ENCODE measurements at places on chromosomes 5 and 9. TPM values are rescaled to one million over a fixed set of nuclear protein-coding genes. Genes with fewer than 3 reads are reported as not detected.
A peak's percentile ranks its signal among the peaks of the same experiment; 100 is the strongest.

DNA sequence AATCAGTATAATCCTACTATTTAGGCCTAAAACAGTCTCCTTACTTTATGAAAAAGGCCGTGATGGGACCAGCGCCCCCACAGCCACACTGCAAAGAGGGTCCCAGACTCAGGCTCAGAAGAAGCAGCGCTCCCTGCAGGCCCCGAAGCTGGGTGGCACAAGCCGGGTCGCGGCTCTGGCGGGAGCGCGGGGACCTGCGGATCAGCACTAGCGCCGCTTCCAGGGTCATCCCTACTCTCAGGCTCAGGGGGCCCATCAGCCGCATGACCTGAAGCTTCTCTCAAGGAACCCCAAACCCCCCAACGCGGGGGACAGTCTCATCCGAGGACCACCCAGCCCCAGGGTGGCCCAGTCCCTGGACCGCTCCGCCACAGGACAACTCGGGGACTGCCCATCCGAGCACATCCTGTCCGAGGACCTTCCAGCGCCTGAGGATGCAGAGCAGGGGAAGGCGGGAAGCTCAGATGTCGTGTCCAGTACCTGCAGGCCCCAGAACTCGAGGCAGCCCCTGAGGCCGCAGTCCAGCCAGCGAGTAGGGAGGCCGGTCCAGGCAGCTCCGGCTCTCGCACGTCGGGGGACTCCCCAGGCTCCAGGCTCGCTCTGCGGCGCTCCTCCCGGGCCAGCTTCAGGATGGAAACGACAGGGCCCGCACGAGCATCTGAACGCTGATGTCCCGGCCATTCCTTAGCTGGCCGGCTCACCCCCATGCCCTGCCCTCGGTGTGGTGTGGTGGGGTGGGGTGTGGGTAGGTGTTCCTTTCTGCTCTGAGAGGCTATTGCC, 32.4 kb upstream of the CDK20 start:
- no peak for DNase-seq

DNA sequence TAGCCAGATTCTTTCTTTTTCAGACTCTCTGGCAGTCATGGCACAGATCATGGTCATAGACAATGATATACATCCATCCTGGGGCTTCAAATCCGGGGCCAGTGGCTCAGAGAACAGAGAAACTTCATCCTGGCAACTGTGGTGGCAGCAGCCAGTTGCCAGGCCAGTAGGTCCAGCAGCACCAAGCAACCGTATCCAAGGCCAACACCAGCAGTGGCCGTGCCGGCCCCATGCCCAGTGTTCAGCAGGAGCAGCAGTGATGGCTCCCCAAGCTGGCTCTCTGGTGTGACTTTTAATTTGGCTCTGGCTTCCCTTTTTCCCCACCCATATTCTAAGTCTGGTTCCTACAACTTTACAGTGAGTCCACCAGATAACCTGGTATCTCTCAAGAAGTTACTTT, 300.5 kb downstream of the DEPDC1B start:
- no peak for DNase-seq

GRCh38 chr9:92754091-92754745, 10.4 kb downstream of the BICD2 start:
- DNase-seq, result no peak

The PCDHB1 gene
- not detected for total RNA-seq

- no peak for DNase-seq
Measured at GRCh38 chr9:128554155-128554862, 1.9 kb downstream of the SPTAN1 start.

- no peak for DNase-seq
Measured at GRCh38 chr9:110928599-110928998, 109.7 kb downstream of the LPAR1 start.

- DNase-seq, result no peak
Measured at GRCh38 chr9:7788772-7789171, 10.8 kb downstream of the DMAC1 start.

DNA sequence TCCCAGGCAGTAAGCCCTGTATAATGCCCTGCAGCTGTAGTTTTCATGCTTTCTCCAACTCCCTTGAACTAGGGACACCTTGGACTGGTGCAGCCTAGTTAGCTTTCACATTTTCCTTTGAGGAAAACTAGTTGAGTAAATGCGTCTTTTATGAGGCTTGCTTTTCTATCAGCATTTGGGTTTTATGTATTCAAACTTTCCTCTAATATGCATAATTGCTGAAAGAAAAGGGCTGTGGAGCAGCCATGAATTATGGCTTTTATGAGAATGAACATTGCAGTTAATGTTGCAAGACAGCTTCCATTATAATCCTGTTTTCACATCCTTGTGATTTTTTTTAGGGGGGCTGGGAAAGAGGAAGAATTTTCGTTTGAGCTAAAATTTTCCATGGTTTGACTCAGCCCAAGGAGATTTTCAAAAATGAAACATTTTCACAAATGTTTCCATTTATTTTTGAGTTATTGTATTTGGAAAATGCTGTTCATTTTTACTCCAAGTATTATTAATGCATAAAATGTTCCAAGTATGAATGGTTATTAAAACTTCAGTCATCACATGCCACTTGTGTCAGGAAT, 57.9 kb upstream of the PPP3R2 start:
- DNase-seq, result no peak

The CER1 gene
- not detected for total RNA-seq

- DNase-seq, result no peak
Measured at GRCh38 chr9:109794361-109795012, 14.5 kb downstream of the PALM2AKAP2 start.

DNA sequence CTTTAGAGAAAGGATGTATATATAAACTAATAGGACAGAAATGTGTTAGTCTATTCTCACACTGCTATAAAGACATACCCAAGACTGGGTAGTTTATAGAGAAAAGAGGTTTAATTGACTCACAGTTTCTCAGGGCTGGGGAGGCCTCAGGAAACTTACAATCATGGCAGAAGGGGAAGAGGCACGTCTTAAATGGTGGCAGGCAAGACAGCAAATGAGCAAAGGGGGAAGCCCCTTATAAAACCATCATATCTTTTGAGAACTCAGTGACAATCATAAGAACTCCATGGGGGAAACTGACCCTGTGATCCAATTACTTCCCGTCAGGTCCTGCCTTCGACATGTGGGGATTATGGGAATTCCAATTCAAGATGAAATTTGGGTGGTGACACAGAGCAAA, 8.8 kb upstream of the RICTOR start:
- no peak for DNase-seq

GRCh38 chr9:6692881-6693361, 47.4 kb upstream of the GLDC start:
- no peak for DNase-seq

DNA sequence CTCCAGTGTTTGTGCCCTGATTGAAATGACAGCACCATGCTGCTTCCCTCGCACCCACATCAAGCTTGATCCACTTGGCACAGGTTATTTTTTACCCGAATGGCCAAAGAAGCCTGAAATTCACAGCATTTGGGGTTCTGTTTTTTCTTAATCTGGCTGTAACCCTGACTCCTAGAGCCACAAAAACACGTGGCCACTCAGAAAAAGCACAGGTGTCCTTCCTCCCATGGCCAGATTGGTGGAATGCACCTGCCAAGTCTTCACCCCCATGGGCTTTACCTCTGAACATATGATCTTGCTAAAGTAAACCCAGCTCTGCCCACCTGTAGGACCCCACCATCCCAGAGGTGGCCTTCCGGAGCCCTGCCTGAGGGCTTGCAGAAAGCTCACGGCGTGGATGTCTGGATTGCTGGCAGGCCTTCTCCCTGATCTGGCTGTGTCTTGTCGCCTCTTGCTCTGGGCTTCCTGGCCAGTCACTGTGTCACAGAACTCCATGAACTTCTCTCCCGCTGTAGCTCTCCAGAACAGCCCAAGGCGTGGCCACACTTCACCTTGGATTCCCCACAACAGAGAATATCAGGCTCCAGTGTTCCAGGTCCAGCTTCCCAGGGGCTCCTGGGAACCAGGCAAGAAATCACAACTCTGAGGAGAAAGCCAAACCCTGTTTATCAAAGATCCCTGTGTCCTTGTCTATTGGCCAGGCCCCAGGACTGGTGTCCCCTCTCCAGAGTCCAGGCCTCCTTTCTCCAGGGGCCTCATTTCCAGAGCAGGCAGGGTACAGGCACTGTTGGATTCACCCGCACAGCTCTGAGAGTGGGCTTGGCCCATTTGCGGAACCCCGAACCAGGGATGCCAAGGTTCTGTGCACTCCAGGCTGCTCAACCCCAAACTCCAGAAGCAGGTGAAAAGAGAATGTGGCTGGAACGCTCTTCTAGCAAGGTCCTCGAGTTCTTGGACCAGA, 272.5 kb downstream of the SYK start:
- no peak for DNase-seq

The SLCO6A1 gene
- total RNA-seq, result not detected

- no peak for DNase-seq
Measured at GRCh38 chr5:11323761-11324160, 562.7 kb upstream of the DAP start.

The NPR2 gene
- total RNA-seq, result 13.5 TPM

The SLC6A18 gene
- total RNA-seq, result not detected

The CDH9 gene
- total RNA-seq, result not detected

DNA sequence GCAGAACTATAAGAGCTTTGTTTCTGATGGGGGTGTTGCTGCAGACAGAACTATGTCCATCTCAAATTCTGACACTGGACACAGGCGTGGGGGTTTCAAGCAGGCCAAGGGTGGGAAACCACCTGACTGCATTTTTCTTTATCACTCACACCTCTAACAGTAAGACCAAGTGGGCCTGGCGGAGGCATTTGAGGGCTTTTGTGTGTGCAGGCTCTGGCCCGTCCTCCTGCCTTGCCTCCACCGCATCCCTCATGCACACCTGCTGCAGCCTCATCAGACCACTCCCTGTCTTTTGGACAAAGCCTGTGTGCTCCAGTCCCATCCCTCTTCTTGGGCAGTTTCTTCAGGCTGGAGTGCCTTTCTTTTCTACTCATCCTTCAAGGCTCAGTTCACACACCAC, 7.9 kb downstream of the OR13J1 start:
- DNase-seq, result no peak

The DEPDC1B gene
- 27.1 TPM for total RNA-seq

DNA sequence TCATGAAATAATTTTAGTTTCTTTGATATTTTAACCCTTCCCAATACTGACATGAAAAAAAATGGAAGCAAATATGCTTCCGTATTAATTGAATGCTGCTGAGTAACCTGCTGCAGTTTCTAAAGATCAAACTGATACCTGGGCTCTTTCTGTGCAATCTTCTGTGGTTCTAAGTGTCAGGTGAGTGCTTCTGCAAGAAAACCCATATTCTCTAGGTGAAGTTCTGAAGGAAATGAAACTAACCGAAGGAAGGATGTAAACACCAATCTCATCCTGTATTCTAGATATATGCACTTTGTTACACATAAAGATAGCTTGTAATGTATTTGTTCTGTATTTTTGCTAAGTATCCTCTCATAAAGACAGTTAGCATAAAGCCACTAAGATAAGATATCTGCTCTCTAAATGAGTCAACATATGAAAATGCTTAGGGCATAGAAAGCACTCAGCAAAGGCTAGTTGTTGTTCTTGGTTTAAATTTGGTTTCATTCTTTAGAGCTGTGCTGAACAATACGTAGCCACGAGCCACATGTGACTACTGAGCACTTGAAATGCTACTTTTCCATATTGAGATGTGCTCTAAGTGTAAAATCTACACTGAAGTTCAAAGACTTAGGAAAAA, 52.0 kb downstream of the ITGA2 start:
- no peak for DNase-seq

The CATSPER3 gene
- total RNA-seq, result 0.40 TPM

The NEURL1B gene
- total RNA-seq, result 3.1 TPM

GRCh38 chr5:8981496-8981895, 564.4 kb downstream of the SEMA5A start:
- no peak for DNase-seq

The F12 gene
- total RNA-seq, result 2.2 TPM

DNA sequence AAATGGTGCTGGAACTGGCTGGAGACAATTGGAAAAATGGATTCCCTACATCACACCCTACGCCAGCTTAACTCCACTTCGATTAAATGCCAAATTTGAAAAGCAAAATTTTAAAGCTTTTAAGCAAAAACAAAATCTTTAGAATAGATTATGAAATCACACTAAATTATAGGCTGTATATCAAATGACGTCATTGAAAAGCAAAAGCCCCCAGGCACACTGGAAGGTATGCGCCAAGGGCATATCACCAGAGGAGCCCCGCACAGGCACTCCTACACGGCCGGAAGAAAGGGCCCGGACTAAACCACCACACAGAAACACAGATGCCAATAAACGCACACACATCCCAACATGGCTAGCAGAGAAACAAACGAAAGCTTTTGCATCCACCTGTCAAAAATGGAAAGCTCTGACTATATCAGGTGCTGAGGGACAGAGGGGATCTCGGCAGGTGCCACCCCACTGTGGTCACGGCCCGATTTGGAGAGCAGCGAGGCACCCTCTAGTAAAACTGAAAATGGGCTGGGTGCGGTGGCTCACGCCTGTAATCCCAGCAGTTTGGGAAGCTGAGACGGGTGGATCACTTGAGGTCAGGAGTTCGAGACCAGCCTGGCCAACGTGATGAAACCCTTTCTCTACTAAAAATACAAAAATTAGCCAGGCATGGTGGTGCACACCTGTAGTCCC, 17.0 kb upstream of the MXD3 start:
- DNase-seq, result no peak

DNA sequence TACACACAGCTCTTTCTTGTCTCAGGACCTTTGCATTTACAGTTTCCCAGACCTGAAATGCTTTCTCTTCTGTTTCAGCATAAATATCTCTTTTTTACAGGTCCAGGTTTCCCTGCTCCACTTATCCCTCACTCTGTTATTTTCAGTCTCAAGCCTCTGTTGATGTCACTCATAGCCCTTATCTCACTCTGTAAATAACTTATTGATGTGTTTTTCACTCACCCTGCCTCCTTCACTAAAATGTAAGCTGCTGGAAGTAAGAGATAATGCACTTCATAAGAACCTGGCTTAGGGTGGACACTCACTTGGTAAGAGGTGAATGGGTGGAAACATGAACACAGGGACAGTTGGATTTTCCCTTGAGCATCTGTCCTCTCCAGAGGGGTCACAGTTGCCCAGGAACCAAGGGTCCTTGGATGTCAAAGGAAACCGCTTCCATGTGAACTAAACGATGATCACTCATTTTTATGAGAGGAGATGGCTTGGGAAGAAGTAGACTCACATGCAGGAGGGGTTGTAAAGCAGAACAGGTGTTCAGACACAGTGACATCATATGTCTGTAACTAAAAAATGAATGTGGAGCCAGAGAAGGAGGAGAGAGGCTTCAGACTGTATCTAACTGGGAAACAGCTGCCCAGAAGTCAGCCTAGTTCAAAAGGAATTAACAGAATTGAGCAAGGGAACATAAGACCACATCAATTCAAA, 5.5 kb upstream of the HTR4 start:
- no peak for DNase-seq

DNA sequence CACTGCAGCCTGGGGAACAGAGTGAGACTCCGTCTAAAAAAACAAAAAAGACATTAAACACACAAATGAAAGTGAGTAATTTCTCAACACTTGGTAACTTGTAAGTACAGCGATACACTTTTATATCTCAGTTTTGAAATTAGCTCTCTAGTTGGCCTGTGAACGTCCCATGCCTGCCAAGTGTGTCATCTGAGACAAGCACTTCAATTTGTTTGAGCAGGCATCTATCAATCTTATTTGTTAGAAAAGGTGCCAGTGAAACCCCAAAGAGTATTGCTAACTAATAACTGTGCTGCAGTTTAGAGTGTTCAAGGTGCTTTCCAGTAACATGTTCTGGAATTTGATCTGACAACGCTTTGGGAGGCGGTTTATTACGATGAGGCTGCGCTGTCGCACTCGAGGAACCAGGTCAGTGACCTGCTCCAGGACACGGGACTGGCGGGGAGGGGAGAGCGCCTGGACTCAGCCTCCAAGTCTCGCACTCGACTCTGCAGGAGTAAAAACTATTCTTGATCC, 1.1 kb upstream of the SPIN1 start:
- DNase-seq, result peak; percentile 46

The PCDHB13 gene
- not detected for total RNA-seq

GRCh38 chr5:89034588-89034987, 151.6 kb upstream of the MEF2C start:
- DNase-seq, result no peak
